Activated CD8-positive, alpha-beta memory T cell treated with anti-CD3 and anti-CD28 coated beads for 24 hours (primary cell): ENCODE measurements at places on chromosomes 2 and 18.

DNA sequence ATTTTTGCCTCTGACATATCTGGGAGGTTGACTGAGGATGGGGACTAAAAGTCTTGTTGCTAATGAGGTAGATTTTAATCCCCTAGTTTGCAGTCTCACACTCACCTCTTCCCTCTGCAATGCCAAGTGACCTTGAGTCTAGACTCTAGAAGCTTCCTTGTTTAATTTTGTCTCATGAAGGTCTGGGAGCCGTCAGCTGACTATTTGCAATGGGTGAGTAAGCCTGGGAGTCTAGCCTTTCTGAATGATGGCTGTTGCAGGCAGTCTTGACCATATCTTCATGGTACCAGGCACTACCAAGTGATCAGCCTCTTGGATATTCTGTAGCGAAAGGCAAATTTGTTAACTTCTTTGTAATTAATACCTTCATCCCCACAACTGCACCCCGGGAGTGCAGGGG, 61.2 kb downstream of the ARHGAP15 start:
- no peak for DNase-seq

- peak; percentile 42 for DNase-seq
Measured at GRCh38 chr2:239190921-239191885, 209.6 kb downstream of the HDAC4 start.

GRCh38 chr2:132605236-132606180, 64.5 kb downstream of the LYPD1 start:
- no peak for DNase-seq

GRCh38 chr18:41977233-41977632, 22.2 kb downstream of the PIK3C3 start:
- no peak for DNase-seq

DNA sequence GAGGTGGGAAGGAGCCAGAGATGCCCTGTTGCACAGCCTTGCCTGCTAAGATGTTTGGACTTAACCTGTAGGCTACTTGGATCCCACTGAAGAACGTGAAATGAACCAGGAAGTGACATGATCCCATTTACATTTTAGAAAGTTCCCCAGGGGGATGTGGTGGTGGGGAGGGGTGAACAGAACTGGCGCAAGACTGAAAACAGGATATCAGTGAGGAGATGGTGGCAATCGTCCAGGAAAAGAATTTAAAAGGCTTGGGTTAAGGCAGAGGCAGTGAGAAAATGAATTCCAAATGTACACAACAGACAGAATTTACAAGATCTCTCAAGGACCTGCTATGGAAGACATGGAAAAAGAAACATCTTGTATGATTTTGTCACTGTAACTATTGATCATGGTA, 42.3 kb downstream of the SULT1C2 start:
- no peak for DNase-seq

- no peak for DNase-seq
Measured at GRCh38 chr2:69943000-69943842, 18.2 kb downstream of the ASPRV1 start.

DNA sequence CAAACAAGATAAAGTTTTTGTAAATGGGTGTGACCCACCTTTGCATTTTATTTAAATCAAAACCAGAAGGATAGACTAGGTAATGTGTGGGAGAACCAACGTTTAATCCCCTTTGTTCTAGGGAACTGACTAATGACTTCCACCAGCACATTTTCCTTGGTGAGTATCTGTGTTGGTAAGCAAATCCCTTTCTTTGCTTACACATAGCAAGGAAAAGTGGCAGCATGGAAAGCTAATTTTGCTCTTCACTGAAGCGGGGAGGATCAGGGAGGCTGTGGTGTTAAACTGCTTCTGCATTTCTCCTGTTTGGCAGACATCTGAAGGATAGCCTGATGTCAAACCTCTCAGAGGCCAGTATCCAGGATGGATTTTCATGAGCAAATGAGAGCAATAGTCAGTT, 331.1 kb downstream of the PTPRM start:
- DNase-seq = no peak

GRCh38 chr2:162821176-162821575, 17.4 kb downstream of the KCNH7 start:
- no peak for DNase-seq

DNA sequence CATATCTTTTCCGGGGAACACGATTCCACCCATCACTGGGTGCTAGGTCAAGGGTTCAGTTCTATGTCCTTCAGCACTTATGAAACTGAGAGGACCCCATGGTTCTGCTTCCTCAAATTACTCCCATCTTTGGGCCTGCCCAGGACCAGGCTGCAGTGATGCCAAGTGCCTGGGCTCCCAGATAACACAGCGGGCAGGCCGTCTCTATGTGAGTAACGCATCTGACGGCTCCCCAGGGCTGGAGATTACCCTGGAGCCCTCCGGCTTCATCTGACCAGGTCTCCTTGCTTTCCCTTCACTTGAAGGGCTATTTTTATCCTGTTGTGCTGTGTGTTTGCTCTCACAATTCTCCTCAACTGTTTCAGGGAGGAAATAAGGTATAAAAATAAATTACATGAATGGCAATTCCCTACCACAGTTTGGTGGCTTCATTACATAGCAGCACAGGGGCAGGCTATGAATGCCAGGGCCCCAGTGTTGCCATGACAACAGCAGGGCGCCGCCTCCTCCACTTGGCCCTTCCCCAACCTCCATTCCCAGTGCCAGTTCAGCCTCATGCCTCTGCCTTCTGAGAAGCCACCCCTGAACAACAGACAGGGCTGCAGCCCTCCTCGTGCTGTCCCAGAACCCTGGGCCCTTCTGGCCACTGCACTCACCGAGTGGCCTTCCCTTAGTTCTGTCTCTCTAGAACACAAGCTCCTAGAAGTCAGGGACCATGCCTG, 25.4 kb upstream of the TMEM131 start:
- DNase-seq = no peak

- DNase-seq = no peak
Measured at GRCh38 chr2:10048501-10049171, 5.3 kb downstream of the KLF11 start.

GRCh38 chr2:128390991-128391630, 72.4 kb upstream of the HS6ST1 start:
- DNase-seq = no peak

DNA sequence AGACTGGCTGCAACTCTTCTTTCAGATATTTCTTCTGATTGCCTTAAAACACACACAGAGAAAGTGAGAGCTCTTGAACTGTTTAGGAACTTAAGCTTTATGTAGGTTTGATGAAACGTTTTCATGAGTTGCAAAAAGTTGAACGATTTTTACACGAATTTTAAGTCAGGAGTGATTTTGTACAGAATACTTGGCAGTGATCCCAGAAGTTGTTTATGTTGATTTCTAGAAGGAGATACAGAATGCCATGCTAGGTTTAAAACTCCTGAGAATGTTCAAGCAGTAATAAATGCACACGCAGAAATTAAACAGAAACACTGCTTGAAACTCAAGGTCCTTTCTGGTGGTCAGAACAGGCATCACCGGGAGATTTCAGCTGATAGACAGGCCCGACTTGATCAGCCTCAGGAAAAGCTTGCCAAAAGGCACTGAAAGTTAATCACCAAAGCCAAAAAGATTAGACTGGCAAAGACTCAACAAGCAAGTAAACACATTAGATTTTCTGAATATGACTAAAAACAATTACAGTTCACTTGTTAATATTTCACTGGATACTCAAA, 123.1 kb downstream of the SOCS6 start:
- no peak for DNase-seq

GRCh38 chr18:74290021-74290420, 1.7 kb downstream of the CYB5A start:
- no peak for DNase-seq

GRCh38 chr2:181626671-181627070, 30.2 kb downstream of the CERKL start:
- DNase-seq = no peak

- DNase-seq = no peak
Measured at GRCh38 chr2:157036726-157037125, 220.8 kb upstream of the GALNT5 start.

GRCh38 chr2:97656129-97656755, 7.6 kb downstream of the ACTR1B start:
- DNase-seq = no peak

GRCh38 chr18:32530947-32531651, 60.4 kb upstream of the GAREM1 start:
- DNase-seq = no peak

DNA sequence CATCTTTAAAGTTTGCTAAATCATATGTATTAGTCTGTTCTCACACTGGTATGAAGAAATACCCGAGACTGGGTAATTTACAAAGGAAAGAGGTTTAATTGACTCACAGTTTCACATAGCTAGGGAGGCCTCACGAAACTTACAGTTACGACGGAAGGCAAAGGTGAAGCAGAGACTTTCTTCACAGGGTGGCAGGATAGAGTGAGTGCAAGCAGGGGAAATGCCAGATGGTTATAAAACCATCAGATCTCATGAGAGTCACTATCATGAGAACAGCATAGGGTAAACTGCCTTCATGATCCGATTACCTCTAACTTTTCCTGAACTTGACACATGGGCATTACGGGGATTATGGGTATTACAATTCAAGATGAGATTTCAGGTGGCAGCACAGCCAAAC, 1075.2 kb upstream of the NRXN1 start:
- no peak for DNase-seq

GRCh38 chr2:166485558-166486178, 8.4 kb downstream of the SCN7A start:
- DNase-seq = no peak

DNA sequence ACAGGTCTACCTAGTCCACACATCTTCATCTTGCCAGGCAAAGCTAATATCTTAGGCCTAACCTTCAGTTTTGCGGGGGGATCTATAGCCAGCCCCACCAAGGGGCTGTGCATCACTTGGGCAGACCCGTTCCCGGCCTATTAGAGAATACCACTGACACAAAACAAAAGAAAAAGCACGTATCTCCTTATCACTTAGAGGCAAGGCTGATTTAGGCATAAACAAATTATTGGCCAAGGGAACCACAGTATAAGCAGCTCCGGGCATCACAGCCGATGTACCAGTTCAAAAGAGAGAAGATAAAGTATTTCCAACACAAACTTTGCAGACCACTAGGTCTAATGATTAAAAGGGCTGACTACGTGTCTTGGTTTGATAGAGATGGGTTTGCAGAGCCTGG, 248.0 kb downstream of the TCF4 start:
- no peak for DNase-seq

DNA sequence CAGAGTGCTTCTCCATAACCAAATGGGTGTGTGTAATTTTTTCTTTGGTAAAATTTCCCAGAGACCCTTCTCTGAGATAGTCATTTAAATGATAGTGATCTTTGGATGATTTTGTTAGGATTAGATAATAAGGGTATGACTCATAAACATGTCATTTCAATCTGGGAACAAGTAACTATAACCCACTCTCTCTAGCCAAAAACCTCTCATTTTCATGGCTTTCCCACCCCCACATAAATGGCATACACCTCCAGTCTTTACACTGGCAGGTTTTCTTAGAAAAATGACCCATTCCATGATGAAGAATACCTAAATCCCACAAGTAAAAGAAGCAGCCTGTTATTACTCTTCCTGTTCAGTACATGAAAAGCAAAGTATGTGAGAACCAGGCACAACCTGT, 572.0 kb upstream of the ZEB2 start:
- no peak for DNase-seq

DNA sequence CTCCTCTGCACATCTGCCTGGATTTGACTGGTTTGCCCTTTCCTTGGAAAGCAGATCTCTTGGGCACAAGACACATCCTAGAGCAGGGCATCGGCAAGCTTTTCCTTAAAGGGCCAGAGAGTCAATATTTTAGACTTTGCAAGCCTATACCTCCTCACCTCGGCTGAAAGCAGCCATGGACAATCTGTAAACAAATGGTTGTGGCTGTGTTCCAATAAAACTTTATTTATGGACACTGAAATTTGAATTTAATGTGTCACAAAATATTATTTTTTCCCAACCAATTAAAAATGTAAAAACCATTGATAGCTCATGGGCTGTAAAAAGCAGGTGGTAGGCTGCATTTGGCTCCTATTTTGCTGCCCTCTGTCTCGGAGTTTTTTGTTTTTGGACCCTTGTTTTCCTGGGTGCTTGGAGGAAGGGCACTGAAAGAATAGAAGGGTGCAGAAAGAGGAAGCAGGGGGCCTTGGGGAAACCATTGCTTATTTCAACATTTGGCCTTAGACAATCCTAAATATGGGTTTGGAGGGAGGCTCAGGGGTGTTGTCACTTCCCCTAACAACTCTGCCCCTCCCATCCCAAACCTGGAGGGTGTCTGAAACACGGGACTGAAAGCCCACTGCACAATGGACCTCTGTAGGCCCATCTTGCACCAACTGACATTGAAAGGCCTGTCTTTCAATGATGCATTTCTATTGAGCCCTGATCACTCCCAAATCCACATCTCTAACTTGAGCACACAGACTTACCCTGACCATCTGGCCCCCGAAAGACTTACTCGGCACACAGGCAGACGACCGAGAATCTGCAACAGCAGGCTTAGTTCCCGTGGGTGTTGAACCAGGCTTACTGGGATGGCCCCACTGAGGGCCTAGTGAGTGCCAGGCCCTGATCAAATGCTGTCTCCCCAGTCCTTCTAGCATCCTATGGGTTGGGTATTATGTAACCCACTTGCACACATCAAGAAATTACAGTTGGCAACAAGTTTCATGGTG, 7.1 kb upstream of the ZFP36L2 start:
- no peak for DNase-seq

DNA sequence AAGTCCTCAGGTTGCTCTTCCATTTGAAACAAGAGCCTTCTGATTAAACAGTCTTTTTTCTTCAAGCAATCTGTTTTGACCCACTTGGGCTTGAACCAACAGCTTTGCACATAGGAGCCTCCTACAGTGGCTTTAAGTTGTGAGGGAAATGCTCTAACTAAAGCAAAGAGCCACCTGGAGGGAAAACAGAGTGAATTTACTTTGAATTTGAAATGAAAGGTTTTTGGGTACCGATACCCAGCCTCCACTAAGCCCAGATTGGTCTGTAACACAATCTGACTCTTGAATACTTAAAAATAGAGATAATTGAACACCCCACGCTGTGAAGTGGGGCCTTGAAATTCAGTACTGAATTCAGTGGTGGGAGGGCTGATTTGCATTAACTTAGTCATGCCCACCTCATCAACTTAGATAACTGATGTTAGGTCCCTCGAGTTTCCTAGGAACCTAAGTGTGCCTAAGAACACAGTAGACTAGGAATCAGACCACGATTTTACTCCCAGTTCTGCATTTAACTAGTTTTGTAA, 56.3 kb upstream of the ACVR1C start:
- DNase-seq = no peak

- no peak for DNase-seq
Measured at GRCh38 chr2:217847115-217847514, 155.7 kb downstream of the TNS1 start.

- DNase-seq = no peak
Measured at GRCh38 chr2:235358981-235359471, 134.8 kb upstream of the AGAP1 start.

DNA sequence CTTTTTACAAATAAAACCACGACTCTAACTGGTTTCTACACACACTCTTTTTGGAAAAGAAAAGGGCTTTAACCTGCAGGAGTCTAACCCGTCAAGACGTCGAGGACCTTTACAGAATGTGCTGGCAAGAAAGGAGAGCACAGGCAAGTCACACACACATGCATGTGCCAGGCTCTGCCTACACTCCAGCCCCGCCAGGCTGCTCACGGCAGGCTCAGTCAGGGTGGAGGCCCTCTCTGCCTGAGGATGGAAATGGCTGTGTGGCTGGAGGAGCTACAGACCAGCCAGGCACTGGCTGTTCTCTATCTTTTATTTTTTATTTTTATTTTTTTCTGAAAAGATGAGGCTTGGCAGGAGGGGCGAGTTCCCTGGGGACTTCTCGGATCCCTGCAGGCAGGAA, 10.2 kb downstream of the SIX3 start:
- no peak for DNase-seq

- DNase-seq = no peak
Measured at GRCh38 chr18:7609617-7610016, 42.5 kb downstream of the PTPRM start.

- DNase-seq = no peak
Measured at GRCh38 chr2:37671816-37672103, 318 bp upstream of the CDC42EP3 start.
